ENCODE measurements at places on chromosomes 2 and 18.

DNA sequence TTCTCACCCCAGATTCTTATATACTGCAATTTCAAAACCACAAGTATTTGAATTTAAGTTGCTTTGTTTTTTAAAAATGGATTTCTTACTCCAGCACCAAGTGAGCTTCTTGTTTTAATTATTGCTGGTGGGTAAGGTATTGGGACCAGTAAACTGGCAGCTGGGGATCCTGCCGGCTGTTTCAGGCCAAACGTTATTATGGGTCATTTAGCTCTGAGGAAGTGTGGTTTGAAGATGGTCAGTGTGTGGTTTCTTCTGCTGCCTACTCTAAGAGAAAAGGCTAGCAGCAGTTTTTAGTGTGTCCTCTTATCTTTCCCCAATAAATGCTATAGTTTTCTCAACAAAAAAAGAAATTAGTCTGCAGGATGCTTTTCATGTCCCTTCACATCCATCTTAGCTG, 30.6 kb downstream of the CFAP221 start:
- DNase-seq, result no peak

DNA sequence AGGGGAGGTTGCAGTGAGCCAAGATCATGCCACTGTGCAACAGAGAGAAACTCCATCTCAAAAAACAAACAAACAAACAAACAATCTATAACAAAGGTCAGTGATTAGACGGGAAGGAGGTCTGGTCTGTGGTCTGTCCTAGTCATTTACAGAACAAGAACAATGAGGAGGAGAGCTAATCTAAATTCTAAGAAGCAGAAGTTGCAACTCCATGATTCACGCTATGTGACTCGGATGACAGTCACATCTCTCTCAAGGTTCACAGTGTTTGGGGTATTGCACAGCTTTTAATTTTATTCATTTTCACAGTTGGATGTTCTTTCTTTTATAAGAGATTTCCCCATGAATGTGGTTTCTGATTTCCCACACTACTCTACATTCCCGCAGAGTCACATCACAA, 218.7 kb upstream of the PIEZO2 start:
- no peak for DNase-seq

DNA sequence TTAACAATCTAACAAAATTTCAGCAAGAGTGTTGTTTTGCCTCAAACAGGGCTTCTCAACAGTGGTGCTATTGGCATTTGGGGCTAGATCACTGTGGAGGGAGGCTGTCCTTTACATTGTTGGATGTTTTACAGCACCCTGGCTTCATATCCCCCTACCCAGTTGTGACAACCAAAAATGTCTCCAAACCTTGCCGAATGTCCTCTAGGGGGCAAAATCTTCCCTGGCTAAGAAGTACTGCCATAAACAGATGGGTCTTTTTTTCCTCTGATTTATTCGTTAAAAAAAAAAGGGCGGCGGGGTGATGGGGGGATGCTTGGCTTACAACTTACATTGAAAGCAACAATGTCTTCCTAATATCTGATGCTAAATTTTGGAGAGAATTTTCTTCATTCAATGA, 207.6 kb upstream of the CCDC150 start:
- no peak for DNase-seq

GRCh38 chr2:72965770-72966450, 48.6 kb downstream of the EMX1 start:
- no peak for DNase-seq

DNA sequence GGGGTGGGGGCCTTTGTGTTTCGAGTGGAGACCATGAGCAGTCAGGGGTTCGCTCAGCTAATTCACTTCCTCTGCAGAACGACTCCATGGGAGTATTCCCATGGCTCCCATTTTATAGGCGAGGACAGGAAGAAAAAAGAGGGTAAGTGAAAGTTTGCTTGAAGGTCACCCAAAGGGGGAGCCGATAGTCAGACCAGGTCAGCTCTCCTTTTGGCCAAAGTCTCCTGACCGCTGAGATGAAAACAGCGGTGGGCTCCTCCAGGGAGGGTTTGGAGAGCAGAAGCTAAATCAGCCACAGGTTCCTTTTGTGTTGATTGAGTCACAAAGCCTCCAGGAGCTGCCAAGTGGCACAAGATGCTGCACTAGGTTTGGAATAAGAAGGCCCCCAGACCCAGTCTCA, 34.1 kb upstream of the CTAGE1 start:
- peak; percentile 15 for DNase-seq

- DNase-seq, result no peak
These were observed 183.5 kb downstream of the MCFD2 start for GRCh38 chr2:46732127-46732526.

DNA sequence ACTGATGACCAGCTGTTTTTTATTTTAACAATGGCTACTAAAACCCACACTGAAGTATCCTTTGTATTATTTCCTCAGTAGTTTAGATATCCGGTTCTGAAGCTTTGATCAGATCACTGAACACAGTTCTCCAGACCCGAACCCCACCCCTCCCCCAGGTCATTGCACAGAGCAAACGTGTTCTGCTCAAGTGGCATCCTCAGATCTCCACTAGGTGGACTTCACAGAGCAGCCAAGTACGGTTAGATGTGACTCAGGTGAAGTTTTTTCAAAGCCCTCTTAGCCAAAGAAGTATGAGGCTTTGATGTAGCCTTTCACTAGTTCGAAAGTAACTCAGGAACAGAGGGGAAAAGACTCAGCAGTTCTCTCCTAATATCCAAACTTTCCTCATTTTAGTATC, 142.7 kb upstream of the NRP2 start:
- no peak for DNase-seq

DNA sequence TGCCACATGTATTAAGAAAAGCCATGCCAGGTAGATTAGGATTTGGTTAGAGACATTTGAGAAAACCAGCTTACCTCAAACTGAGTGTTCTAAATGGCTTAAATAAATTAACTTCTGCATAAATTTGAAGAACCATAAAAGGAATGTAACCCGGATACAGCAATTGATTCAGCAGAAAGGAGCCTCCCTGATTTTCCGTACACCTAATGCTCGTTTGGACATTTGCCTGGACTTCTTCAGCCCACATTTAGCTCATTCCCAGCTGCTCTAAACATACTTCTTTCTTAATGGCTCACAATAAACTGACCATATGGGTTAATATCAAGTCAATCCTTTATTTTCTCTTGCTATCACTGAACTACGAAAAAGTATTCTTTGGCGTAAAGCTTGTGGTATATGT, 392.4 kb downstream of the ZNF516 start:
- no peak for DNase-seq

DNA sequence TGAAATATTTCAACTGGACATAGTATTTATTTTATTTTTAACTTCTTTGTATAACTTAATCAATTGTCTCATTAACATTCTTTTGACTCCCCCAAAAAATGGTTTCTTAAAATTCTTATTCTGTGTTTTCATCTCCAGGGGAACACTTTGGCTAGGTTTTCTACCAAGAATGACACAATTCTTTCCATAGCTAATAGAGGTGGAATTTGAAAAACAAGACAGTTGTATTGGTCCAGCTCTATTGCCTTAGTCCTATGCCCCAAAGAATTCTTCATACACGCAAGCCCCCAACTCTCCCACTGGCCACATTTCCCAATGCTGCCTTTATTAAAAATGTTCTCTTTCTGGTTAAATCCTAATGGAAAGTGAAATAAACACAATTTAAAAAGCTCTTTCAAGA, 104.7 kb upstream of the PKDCC start:
- DNase-seq, result no peak

- DNase-seq, result no peak
These were observed 36.5 kb upstream of the ARMC9 start for GRCh38 chr2:231161877-231162329.

DNA sequence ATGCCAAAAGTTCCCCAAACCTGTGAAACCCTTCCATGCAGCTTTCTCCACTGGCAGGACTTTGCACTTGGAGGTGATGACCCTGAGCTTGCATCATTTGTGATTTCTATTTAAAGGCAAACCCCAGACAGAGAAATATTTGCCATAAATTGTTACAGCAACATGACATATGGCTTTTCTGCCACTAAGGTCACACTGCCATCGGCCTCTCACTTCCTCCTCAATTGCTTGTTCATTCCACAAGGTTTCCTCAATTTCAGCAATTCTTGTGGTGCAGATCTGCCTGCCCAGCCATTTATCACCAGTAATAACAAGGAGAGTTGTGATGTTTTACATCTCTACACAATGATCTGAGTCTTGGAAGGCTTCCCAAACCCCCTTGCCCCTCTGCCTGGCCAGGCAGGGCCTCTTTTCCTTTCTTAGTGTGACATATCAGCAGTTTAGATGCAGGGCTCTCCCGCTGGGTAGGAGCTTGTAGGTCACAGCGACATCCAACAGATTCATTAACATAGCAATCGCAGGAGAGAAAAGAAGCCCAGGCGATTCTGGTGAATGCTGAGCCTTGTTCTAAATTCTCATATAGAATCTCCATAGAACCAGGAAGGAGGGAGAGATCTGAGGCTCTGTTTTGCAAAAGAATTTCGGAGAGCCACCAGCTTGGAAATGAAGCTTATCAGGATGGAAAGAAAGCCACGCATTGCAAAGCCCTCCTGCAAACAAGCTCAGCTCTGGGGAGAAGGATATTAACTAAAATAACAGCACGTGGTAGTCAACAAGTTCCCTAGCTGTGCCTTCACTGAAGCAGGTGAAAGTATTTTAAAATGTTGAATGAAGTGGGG, 46.7 kb upstream of the ITGA6 start:
- peak; percentile 88 for DNase-seq

DNA sequence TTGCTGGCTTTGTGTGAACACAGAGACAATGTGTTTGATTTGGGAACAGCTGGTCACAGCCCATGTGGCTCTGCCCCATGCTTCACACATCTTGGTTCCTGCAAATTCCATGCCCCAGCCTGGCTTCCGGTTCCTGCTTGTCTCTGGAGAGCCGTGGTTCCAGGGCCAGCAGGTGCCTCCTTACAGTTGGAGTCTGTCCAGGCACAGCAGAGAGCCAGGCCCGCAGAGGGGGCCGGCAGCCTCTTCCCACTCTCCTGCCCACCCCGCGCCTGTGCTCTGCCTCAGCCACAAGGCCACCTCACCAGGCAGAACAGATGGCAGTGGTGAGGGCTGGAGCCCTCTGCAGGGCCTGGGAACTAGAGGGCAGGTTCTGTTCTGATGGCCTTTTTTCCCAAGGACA, 81.5 kb downstream of the LDLRAD4 start:
- no peak for DNase-seq

DNA sequence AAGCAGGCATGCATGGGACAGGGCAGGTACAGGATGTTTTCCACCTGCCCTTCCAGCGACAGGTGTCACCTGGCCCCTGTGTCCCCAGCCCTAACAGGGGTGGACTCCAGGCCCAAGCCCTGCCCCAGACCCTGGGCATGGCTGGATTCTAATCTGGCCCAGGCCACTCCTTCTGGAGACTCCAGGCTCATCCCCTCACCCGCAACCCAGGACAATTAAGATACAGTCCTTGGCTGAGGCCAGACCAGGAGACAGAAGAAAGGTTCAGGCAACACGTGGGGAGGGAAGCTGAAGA, 9.5 kb downstream of the BIN1 start:
- no peak for DNase-seq

DNA sequence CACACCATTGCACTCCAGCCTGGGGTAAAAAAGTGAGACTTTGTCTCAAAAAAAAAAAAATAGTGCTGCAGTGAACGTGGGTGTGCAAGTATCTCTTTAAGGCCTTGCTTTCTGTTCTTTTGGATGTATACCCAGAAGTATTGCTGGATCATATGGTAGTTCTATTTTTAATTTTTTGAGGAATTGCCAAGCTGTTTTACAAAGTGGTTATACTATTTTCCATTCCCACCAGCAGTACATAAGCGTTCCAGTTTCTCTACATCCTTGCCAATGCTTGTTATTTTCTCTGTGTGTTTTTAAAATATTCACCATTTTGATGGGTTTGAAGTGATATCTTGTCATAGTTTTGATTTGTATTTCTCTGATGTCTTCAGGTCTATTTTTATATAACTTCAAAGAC, 13.1 kb downstream of the ARMC9 start:
- DNase-seq, result no peak

Measured in H1 (cell line).